Central memory CD8-positive, alpha-beta T cell (primary cell): ENCODE measurements at places on chromosomes 1 and 21.

DNA sequence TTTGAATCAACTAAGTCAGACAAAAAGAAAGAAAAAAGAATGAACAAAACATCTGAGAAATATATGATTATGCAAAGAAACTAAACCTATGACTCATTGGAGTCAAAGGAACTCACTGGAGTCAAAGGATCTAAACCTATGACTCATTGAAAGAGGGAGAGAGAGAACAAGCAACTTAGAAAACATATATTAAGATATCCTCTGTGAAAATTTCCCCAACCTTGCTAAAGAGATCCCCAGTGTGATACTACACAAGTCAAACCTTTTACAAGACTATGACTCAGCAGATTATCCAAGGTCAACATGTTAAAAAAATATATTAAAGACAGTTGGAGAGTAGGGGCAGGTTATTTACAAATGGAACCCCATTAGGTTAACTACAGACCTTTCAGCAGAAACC lies 1538.3 kb downstream of the NCAM2 start:
- DNase-seq, result no peak

GRCh38 chr1:248406721-248407692 lies 4.2 kb downstream of the OR2T1 start:
- no peak for DNase-seq

- no peak for DNase-seq
Measured at GRCh38 chr1:6599141-6599975, 3.3 kb downstream of the KLHL21 start.

- no peak for DNase-seq
Measured at GRCh38 chr21:16046656-16047330, 317.0 kb downstream of the USP25 start.

DNA sequence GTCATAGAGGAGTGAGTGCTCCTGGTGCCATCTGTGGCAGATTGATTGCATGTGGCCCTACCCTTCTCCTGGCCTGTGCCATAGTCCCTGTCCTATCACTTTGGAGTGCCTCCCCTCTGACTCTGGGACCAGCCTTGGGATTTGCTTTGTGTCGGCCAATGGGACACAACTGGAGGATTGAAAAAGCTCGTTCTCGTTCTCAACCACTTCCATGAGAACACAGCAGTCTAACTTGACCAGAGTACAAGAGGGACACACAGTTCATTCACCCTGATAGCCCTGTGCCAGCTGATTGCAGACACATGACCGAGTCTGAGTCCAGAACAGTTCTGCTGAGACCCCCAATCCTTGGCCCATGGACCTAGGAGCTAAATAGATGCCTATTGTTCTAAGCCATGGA lies 47.8 kb downstream of the C1orf198 start:
- no peak for DNase-seq

DNA sequence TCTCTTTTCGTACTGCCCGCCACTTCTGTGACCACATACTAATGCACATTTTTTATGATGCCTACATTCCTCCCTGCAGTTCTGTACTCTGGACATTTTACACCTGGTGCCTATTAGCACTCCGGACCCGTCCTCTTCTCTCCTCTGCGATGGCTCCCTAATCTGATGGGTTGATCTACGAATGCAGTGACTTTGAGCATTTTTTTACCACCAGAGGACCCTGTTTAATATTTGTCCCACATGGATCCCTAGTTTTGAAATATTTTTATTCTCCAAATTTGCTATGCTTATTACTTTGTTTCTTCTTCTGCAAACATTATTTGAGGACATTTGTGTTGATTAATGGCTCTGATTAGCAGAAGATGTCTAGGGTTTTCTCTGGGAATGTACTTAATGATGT lies 5.2 kb downstream of the PPFIA4 start:
- DNase-seq, result no peak

DNA sequence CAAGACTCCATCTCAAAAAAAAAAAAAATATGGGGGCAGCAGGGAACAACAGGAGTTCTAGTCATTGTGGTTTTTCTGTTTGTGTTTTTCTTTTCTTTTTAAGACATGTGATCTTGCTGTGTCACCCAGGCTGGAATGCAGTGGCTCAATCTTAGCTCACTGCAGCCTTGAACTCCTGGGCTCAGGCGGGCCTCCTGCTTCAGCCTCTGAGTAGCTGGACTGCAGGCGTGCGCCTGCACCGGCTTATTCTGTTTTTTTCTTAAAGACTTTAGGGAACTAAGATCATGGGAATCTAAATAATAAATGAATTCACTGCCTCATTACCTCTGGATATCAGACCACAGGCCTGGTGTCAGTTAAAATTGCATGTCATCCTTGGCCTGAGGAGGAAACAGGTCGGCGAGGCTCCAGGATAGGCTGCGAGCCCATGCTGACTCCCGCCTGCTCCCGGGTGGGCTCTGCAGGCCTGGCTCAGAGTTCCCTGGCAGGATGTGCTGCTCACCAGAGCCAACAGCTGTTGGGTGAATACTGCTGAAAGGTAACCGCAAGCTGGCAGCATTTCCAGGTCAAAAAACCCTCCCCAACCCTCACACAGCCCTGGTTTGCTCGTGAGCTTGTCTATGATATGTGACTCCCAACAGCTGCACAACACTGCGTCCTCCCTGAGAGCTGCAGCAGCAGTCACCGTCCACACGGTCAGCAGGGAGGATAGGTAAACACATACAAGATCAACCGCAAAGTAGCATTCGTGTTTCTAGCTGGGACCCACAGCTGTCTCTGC lies 58.1 kb downstream of the SCCPDH start:
- DNase-seq, result no peak

GRCh38 chr1:164905869-164906268 lies 346.9 kb downstream of the PBX1 start:
- DNase-seq, result no peak

- no peak for DNase-seq
Measured at GRCh38 chr1:42943728-42944127, 14.9 kb downstream of the SLC2A1 start.

DNA sequence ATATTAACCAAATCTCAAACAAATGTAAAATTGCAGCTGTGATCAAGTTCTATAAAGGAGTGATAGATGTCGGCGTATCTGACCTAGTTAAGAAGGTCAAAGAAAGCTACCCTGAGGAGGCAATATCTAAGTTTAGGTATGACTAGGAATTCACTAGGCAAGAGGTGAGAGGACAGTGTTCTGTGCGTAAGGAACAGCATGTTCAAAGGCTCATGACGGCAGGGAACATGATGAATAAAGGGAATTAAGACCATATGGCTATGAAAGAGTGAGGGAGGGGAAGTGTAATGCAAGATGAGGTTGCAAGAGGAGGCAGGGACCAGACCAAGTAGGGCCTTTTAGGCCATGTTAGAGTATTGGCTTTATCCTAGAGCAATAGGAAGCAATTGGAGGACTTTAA lies 8.6 kb downstream of the LIX1L start:
- no peak for DNase-seq

- no peak for DNase-seq
Measured at GRCh38 chr1:62585469-62586155, 11.7 kb upstream of the ANGPTL3 start.

DNA sequence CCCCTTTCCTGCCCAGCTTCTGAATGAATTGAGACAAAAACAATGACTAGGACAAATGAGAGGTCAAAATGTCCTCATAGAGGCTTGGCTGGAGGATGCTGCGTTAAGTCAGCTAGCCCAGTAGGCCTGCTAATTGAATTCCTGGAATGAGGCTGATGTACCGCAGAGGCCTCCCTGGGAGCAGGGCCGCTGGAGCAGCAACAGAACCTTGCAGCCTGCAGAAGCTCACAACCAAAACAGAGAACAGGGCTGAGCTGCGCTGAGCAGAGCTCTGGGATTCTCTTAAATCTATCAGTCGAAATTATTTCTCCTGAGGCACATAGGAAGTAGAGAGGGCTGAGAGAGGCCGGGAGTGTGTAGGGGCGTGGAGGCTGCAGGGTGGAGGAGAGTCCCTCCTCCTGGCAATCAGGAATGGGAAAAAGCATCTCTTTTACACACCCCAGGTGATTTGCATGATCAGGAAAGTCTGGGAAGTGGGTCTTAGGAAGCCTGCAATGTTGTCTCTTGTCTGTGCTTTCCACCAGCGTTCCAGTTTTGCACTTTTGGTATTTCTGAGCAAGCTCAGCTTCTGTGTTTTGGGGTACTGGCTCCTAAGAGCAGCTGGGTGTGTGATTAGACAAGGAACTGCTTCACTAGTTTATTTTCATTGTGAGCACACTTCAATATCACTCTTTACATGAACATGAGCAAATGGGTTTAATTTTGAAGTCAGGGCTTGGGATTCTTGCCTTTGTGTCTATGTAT lies 66.5 kb downstream of the RYR2 start:
- DNase-seq, result no peak

DNA sequence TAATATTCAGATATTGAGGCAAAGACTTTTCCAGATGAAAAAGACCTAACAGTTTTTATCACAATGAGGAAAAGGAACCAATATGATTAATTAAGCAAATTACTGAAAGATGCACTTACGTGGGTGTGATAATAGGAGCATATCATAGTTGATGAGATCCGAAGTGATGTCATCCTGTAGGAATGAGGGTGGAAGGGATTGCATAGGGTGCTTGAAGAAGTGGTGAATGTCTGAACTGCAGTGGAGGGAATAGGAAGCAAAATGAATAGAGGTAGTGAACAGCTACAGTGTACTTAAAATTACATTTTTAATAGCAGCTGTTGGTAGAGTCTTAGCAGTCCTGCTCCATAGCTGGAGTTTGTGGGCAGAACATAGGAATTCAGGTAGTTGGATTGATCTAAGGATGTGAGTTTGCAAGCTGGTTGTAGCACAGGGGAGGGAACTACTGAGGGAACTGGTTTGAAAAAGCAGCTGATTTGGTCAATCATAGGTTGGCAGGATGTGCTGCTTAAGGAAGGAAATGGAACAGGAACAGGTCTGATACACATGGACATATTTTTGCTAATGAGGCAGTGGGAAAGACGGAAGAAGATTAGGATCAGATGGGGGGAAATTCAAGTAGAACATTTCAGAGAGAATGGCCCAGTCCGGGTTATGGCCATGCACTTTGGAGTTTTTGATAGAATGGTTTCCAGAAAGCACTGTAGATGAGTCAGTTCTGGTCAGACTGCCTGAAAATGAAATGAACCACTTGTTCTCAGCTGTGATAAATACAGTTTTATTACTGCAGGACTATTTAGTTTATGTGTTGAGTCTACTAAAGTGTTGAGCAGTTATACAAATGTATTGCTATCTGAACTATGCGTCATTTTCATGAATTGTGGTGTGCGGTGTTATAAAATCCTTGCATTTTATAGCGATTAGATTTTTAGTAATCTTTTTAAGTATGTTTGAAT lies 155.8 kb downstream of the RYR2 start:
- no peak for DNase-seq

DNA sequence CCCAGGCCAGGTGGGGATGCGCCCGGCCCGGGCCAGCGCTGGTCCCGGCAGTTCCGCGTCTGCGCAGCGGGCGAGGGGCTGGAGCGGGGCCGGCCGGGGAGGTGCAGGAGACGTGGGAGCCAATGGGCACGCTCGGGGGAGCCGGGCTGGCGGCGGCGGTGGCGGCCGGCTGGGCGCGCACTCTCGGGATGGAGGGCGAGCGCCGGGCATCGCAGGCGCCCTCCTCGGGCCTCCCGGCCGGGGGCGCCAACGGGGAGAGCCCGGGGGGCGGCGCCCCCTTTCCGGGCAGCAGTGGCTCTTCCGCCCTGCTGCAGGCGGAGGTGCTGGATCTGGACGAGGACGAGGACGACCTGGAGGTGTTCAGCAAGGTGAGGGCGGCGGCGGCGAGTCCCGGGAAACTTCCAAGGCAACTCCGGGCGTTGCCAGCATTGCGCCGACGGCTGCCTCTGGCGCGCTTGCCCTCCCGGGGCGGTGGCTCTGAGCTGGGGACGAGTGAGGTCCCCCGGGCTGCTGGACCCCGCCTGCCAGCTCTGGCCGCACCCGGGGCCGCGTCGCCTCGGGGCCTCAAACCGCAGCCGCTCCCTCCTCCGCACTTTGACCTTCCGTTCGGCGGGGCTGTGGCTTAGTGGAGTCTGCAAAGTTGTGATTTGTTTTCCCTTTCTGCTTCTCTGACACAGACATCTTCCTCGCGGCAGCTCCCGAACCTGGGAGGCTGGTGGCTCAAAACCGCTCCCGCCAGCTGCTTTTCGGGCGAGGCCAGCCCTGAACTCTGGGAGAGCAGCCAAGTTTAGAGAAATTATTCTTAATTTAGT lies at the start of gene SNX7:
SNX7 (plus strand) TSS at position 178 of the 812 bp plus-strand sequence; CDS start at position 189, 11 bp downstream.
- no peak for DNase-seq

DNA sequence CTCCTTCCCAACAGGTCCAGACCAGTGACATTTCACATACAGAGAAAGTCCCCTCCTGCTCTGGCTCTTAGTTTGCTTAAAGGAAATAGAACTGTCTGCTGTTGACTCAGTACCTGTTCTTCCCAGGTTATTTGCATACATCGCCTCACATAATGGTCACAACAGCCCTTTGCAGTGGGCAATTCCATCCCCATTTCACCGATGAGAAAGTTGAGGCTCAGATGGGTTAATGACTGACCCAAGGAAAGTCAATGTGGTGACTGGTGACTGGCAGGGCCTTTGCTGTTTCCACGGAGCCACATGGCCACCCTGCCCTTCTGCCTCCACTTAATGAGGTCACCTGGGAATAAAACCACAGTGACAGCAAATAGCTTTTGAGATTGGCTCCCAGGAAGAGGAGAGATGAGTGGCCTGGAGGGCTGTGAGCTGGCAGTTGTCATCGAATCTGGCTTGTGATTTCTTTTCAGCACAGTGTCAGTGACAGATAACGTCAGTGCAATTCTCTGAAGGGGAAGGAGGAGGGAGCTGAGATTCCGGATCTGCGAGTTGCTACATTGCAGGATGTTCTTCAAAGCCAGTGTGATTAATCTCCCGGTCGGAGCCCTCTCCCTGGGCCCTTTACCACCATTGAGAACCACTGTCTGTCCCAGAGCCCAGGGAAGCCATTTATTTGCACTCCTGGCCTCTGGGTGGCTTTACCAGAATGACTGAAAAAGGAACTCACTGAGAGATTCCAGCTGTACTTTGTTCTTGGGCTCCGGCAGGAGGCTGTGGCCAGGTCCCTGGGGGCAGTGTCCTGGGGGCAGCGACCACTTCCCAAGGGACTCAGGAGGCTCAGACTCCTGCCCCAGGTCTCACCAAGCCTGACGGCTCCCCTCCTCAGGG lies 117.2 kb downstream of the CNIH3 start:
- no peak for DNase-seq

DNA sequence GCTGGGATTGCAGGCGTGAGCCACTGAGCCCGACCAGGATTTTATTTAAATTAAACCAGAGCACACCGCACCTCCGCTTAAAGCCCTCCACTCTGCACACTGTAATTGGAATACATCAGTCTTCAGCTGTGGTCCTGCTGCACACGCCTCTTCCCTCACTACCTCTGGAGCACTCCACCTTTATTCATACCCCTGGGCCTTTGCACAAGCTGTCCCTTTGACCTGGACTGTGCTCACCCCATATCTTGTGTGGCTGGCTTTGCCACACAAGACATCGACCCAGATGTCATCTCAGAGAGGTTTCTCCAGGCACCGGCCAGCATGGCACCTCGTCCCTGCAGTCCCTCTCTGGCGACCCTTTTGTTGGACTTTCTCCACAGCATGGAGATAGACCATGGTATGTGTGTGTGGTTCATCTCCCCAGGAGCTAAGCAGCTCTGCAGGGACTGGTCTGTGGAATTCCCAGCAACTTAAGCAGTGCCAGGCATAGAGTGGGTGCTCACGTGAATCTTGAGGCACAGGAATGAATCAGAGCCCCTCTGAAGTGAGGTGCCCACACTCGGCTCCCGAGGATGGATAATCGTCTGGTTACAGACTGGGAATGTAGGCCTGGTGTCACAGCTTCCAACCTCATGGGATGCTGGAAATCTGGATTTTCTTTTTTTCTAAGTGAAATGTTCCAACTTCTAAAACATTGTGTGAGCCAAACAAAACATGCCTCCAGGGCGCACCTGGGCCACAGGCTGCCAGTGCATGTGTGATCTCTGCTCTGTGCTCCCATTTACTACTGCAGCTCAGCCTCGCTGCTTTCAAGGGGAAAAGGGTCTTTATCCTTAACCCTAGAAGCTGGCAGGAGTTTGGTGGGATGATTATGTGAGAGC lies 61.9 kb downstream of the EVA1C start:
- DNase-seq, result no peak
